Thoracic aorta (tissue), 2 donors: ENCODE measurements at places on chromosomes 12 and 14. TPM values are rescaled to one million over a fixed set of nuclear protein-coding genes. Genes with fewer than 3 reads are reported as not detected.

DNA sequence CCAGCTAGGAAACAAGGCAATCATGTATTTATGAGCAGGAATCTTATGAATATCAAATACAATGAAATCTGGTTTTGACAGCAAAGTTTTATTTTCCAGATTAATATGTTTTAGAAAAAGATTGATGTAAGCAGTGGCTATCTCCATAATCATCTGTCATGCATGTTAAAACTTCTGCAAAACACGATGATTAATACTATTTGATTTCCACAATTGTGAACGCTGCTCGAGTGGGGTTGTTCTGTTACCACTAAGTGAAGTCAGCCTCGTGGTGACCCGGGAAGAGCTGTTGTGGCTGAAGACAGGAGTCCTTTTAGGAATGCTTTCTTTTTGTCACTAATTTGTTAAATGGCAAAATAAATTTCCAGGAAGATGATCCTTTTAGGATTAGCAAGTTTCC lies 9.4 kb downstream of the CFAP251 start:
- no peaks in the 10 kb centered on the region for H3K36me3 ChIP-seq
- H3K27ac ChIP-seq: no peak overlapping the region
- H3K27me3 ChIP-seq: no peaks in the 10 kb centered on the region
- no peak overlapping the region for H3K4me3 ChIP-seq

WNT1 gene
- total RNA-seq: 1.2 TPM

DNA sequence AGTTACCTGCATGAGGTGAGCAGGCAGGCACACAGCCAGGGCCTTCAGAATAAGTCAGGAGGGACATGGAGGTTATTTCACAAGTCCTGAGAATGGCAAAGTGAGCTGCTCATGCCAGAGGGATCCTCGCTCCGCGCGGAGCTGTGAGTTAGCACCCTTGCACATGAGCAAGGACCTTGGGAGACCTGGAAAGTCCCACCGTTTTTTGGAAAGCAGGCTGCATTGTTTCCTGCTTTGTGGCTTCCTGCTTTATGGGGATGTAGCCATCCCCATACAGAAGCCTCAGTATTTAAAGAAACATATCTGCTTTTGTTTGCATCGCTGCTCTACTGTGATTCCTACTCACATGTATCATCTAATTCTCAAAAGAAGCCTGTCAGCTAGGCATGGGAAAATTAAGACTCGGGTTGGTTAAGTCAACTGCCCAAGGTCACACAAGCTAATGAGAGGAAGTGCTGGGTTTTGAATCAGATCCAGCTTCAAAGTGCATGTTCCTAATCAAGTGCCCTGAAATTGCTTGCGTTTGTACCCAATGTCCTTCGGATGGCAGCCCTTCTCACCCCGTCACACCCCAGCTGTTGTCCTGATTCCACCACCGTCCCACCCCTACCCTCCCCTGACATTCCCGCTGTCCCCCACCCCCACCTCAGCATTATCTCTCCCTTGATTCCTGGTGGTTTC lies 106.2 kb downstream of the CRACR2A start:
- no peaks in the 10 kb centered on the region for H3K36me3 ChIP-seq
- DNase-seq: no peak
- no peak overlapping the region for H3K4me3 ChIP-seq
- no peaks in the 10 kb centered on the region for H3K27me3 ChIP-seq
- no peaks in the 10 kb centered on the region for H3K4me1 ChIP-seq
- H3K27ac ChIP-seq: no peak overlapping the region

ALKBH1 gene
- total RNA-seq: 7.3 TPM

GRCh38 chr14:101199028-101199770 lies 295.7 kb upstream of the RTL1 start:
- no peak for DNase-seq
- no peaks in the 10 kb centered on the region for H3K4me1 ChIP-seq
- H3K27me3 ChIP-seq: no peaks in the 10 kb centered on the region
- H3K36me3 ChIP-seq: no peaks in the 10 kb centered on the region
- no peak overlapping the region for H3K27ac ChIP-seq

DNA sequence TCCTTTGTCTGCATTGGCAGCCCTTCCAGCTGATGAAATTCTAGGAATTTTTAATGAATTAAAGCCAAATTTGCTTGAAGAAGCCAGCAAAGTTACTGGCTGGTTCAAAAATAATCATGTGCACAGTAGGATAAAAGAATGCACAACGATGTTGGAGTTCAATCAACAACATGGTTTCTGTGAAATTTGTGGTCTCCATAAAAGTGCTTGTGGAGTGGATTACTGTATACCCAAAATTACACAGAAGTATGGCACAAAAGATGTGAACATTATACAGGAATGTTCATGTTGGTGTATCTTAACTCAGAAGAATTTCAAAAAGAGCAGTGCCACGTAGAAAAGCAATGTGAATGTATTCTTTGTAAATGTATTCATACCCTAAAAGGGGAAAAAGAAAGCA lies 105.0 kb upstream of the METAP2 start:
- DNase-seq: no peak
- H3K4me1 ChIP-seq: no peaks in the 10 kb centered on the region
- no peak overlapping the region for H3K27ac ChIP-seq
- H3K27me3 ChIP-seq: no peaks in the 10 kb centered on the region
- no peak overlapping the region for H3K4me3 ChIP-seq

GRCh38 chr12:56599797-56600196 lies 30.3 kb downstream of the BAZ2A start:
- no peak overlapping the region for H3K4me3 ChIP-seq
- H3K27me3 ChIP-seq: no peaks in the 10 kb centered on the region
- DNase-seq: no peak
- H3K36me3 ChIP-seq: peaks cover 78% of the 10 kb centered on the region
- H3K4me1 ChIP-seq: no peaks in the 10 kb centered on the region

HPD gene
- 1.2 TPM for total RNA-seq

- no peak for DNase-seq
- no peaks in the 10 kb centered on the region for H3K36me3 ChIP-seq
- H3K4me1 ChIP-seq: peaks cover 59% of the 10 kb centered on the region
- H3K27ac ChIP-seq: peak overlapping the region; percentile 41
- H3K4me3 ChIP-seq: no peak overlapping the region
These were observed 13.6 kb downstream of the VEZT start for GRCh38 chr12:95231190-95231589.

CD63 gene
- 615 TPM for total RNA-seq

TAS2R46 gene
- 1.2 TPM for total RNA-seq

RNF41 gene
- 76.5 TPM for total RNA-seq

STAC3 gene
- total RNA-seq: 0.27 TPM

DNA sequence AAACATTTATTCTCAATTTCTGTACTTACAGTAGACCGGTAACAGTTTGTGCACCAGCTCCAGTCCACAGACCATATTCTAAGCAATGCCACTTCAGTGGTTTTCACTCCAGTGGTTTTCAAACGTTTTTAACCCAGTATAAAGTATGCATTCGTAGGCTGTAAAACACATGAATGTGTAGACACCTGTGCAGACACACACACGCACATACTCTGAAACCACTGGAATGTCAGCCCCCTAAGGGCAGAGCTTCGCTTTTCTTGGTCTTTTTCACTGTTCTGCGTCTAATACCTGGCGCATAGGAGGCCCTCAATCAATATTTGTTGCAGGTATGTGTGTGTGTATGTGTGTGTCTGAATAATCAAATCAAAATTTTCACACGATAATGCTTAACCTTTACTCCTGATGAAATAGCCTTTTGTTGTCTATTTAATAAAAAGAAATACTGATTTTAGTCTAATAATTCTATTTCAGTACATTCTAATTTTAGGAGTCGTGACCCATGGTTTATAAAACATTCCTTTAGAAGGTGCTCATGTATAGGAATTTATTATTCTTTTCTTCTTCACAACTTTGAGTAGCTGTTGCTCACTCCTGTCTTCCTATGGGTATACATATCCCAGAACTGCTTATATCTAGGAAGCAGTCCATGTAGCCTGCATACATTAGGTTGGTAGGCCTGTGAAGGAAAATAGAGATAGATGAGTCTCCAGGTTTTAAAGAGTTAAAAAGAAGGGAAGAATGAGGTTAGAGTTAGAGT lies 73.6 kb upstream of the REP15 start:
- no peak overlapping the region for H3K4me3 ChIP-seq
- H3K4me1 ChIP-seq: peaks cover 82% of the 10 kb centered on the region
- no peaks in the 10 kb centered on the region for H3K36me3 ChIP-seq
- no peak overlapping the region for H3K27ac ChIP-seq

KLRG1 gene
- total RNA-seq: 5.9 TPM

DNA sequence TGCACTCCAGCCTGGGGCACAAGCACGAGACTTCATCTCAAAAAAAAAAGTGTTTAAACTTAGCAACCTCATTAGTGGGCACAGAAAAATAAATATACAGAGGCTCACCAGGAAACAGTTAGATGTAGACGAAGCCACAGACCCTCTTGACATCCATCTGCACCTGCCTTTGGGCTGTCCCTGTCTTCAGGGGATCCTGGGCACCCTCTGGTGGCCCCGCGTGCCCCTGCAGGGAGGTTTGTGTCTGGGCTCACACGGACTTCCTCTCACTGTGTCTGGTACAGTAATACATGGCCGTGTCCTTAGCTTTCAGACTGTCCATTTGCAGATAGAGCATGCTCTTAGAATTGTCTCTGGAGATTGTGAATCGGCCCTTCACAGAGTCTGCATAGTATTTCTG lies 916.5 kb downstream of the TMEM121 start:
- H3K4me3 ChIP-seq: no peak overlapping the region
- DNase-seq: no peak
- no peaks in the 10 kb centered on the region for H3K27me3 ChIP-seq
- no peaks in the 10 kb centered on the region for H3K36me3 ChIP-seq
- no peak overlapping the region for H3K27ac ChIP-seq

DNA sequence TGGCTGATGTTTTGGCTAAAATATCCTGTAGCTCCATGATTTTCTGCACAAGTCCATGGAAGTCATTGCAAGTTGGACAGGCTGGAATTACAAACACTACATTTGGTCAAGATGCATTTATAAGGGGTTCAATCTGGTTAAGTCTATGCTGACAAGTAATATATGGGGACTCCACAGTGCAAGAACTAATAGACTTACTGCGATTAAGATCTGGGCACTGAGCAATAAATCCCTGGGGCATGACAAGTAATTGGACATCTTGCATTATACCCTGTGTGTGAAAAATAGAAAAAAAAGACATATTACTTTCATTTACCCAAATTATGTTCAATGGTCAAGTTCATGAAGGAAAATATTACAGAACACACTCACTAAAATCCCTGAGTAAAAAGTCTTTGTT lies 99.1 kb downstream of the NELL2 start:
- DNase-seq: no peak
- no peaks in the 10 kb centered on the region for H3K36me3 ChIP-seq
- no peak overlapping the region for H3K27ac ChIP-seq
- no peak overlapping the region for H3K4me3 ChIP-seq
- H3K27me3 ChIP-seq: no peaks in the 10 kb centered on the region

AQP2 gene
- total RNA-seq: not detected

DNA sequence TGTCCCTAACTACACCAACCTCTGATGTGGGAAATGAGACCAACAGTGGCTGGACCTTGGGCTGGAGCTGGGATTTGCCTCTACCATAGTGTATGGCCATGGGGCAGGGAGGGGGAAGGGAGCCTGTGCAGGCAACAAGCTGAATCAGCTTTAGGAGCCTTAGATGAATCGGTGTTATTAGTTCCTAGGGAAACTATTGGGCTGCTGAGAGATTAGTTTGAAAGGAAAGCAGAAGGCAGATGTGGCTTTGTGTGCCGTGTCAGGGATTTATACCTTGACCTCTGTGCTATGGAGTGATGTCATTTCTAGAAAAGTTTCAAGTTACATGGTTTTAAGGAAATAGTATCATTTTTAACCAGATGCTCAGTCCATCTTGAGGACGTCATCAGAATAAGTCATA lies 19.5 kb upstream of the GAS2L3 start:
- no peak for DNase-seq
- no peaks in the 10 kb centered on the region for H3K36me3 ChIP-seq
- no peaks in the 10 kb centered on the region for H3K4me1 ChIP-seq
- H3K27me3 ChIP-seq: no peaks in the 10 kb centered on the region

- peaks cover 18% of the 10 kb centered on the region for H3K4me1 ChIP-seq
- H3K4me3 ChIP-seq: peak overlapping the region; percentile 77
- peak; percentile 64 for DNase-seq
- no peaks in the 10 kb centered on the region for H3K36me3 ChIP-seq
- H3K27me3 ChIP-seq: no peaks in the 10 kb centered on the region
- H3K27ac ChIP-seq: peak overlapping the region; percentile 89
These were observed 11.3 kb upstream of the SNAPC1 start for GRCh38 chr14:61750708-61751474.

DNA sequence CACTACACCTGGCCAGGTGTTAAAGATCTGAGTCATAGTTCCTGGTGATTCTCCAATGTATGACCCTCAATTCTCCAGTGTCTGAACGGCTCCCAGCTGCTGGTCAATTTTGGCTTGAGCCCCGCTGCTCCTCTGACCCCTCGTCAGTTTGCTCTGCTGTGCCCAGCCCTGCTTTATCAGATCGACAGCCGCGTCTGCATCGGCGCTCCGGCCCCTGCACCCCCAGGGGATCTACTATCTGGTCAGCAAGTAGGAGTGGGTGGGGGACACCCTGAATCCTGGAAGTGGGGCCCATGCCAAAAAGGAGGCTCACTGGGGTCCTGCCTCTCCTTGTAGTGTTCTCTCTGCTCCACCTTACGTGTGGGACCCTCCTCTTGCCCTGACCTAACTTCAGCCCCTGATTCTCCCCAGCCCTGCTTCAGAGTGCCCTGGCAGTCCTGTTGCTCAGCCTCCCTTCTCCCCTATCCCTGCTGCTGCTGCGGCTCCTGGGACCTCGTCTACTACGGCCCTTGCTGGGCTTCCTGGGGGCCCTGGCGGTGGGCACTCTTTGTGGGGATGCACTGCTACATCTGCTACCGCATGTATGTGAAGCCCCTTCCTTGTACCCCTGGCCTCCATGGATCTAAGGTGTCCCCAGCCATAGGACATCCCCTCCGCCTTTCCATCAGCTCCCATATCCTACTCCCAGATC lies 5.0 kb downstream of the SLC39A5 start:
- peaks cover 9% of the 10 kb centered on the region for H3K36me3 ChIP-seq
- no peak overlapping the region for H3K27ac ChIP-seq
- no peak overlapping the region for H3K4me3 ChIP-seq
- no peaks in the 10 kb centered on the region for H3K4me1 ChIP-seq
- H3K27me3 ChIP-seq: no peaks in the 10 kb centered on the region
- DNase-seq: no peak
